ENCODE measurements at places on chromosomes 4 and X.

GRCh38 chr4:2292646-2293108 lies 30.8 kb upstream of the MXD4 start:
- DNase-seq = no peak

- DNase-seq = no peak
Observed at GRCh38 chrX:30713061-30713525, 59.9 kb downstream of the GK start.

DNA sequence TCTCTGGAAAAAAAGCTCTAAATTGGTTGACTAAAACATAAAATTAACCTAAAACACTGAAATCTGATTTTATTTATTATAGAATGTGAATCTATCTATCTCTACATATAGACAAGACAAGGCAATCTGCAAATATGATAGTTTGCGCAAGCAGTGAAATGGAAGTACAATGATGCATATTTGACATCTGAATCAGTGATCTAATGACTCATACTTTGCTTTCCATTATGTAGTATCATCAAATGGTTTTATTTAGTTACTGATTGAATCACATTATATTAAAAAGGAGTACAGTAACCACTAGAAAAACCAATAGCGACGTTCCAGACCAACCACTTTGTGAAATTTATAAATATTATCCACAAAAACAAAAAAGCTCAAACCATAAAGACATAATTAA lies 1969.3 kb downstream of the PCDH7 start:
- no peak for DNase-seq

- no peak for DNase-seq
Observed at GRCh38 chr4:105544520-105545286, 7.7 kb upstream of the ARHGEF38 start.

DNA sequence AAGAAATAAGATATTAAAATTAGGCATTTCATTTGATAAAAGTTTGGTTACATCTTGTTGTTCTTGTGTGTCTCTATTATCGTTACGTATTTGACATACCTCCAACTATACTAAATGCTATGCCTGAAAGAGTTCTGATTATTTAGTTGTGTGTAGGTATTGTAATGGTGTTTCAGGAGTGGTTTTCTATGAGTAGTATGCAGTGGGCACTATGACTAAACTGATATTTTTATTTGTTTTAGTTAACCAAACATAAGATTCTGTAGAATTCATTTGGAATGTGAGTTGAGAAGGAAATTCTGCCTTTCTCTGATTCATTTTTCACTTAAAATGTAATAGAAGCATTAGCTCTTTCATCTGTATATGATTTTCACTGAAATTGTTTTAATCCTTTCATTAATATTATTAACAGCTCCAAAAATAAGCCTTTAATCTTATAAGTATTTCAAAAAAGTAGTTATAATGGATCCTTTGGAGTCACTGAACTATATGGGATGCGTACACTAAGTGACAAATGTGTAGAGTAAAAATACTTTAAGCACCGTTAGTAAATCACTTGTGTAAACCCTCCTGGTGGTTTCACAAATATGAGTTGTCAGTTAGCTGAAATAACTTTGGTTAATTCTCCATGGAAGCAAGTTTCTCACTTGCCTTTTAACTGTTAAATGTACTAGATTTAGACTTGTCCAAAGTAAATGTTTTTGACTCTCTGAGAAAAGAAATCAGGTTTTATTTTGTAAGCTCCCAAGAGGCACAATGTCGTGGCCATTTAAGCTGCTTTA lies 388.7 kb downstream of the ADGRL3 start:
- DNase-seq = no peak

GRCh38 chrX:154369449-154370299 lies 4.8 kb downstream of the FLNA start:
- DNase-seq = no peak

- DNase-seq = no peak
Observed at GRCh38 chrX:17299206-17299605, 75.8 kb upstream of the NHS start.

DNA sequence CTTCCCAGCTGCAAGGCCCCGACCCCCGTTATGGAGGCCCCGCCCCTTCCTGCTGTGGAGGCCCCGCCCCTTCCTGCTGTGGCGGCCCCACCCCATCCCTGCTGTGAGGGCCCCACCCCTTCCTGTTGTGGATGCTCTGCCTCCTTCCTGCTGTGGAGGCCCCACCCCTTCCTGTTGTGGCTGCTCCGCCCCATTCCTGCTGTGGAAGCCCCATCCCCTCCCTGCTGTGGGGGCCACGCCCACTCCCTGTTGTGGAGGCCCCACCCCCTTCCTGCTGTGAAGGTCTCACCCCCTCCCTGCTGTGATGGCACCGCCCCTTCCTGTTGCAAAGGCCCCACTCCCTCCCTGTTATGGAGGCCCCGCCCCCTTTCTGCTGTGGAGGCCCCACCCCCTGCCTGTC lies 104.9 kb upstream of the PSAPL1 start:
- no peak for DNase-seq

GRCh38 chrX:24124244-24124799 lies 25.2 kb upstream of the ZFX start:
- no peak for DNase-seq

Measured in iPS DF 6.9 (cell line).